ENCODE measurements at places on chromosomes 5 and 9.

GRCh38 chr5:151662805-151663204 lies 23.9 kb downstream of the SPARC start:
- no peak for DNase-seq

GRCh38 chr5:140043508-140043872 lies 391 bp upstream of the NRG2 start:
- DNase-seq, result peak; percentile 2

DNA sequence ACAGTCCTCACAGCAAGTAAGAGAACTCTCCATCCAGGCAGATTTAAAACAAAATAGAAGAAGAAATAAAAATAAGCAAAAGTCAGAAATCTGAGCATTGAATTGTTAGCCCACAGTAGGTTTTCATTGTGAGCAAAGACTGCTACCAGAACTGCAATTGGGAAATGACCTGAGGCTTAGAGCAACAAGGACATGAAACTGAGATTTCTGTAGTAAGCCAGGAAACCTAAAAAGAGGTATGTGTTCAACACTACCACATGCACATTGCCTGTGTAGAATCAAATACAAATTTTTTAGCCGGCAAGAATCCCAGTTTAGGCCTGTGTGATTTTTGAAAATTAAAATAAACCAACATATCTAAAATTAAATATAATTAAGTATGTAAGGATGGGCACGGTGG lies 928.4 kb upstream of the WWC1 start:
- no peak for DNase-seq

- peak; percentile 71 for DNase-seq
These were observed 2.6 kb upstream of the RFX3 start for GRCh38 chr9:3528451-3528850.

GRCh38 chr5:166551384-166551783 lies 1740.1 kb upstream of the WWC1 start:
- no peak for DNase-seq

DNA sequence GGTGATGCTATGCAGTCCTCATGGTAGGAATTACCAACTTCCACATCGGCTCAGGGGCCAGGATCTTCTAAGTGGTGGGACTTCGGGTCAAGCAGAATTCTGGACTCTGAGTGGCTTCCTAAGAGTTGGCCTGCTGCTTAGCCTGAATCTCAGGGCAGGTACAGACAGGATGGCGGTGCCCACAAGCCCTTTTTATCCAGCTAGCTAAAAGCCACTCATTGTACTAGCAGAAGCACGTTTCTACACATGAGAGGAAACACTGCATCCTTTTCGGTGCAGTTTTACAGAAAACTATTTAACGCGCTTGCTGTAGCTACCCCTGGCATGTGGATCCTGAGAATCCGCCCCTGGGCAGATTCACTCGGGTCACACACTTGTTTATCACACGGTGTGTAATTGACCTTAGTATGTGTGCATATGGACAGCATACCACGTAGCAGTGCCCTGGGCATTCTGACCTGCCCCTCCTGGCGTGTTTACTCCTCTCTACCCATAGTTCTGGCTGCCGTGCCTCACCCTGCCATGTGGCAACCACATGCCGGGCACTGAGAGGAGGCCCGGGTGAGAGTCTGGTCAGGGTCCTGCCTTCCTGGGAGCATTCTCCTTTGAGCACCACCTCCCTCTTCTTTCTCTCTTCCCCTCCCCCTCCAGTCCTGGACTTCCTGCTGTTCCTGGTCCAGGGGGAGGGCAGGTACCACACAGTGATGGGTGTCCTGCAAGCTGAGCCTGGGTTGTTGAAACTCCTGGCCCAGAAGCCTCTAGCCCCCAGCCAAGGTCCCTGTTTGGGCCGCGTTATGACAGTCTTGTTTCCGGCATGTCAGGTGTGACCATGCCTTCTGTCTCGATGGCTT lies 65.9 kb downstream of the DAB2IP start:
- DNase-seq, result no peak

GRCh38 chr9:129550199-129550839 lies 70.6 kb downstream of the C9orf50 start:
- DNase-seq, result no peak

DNA sequence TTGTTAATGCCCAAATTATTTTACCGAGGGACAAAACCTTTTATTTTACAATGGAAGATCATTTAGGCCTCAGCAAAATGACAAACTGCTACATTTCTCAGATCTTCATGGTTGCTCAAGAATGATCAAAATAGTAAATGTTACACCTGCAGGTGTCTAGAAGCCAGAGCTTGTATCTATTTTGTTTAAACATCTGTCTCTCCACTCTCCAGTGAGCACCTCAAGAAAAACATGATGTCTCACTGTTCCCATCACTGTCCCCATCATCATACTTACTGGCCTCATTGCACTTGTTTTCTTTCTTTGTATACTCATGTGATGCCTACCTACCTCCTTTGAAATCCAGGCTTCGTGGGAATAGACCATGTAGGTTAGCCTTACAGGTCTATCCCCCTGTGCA lies 149.6 kb downstream of the TTLL11 start:
- no peak for DNase-seq

- no peak for DNase-seq
These were observed 138.8 kb downstream of the GRIA1 start for GRCh38 chr5:153629027-153629895.

DNA sequence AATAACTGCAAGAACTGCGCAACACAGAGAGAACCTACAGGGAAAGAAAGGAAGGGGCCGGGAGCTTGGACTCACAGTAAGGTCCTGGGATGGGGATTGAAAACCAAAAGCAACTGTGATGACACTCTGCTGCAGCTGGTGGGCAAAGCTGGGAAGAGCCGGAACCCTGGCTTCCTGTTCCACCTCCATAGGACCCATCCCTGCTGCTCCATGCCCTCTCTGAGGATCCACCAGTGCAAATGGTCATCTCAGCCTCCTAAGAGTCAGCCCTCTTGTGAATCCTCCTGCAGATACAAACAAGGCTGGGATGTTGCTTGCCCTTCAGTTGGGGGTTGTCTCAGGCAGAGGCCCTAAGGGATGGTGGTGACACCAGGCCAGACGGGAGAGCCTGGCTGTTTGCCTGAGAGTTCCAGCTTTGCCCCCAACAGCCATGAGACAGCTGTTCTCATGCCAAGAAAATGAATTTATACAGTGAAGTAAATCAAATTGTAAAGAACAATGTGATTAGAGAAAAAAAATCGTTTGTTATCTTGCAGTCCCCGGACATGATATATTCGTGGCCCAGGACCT lies 90.8 kb downstream of the TENT4A start:
- DNase-seq, result no peak

DNA sequence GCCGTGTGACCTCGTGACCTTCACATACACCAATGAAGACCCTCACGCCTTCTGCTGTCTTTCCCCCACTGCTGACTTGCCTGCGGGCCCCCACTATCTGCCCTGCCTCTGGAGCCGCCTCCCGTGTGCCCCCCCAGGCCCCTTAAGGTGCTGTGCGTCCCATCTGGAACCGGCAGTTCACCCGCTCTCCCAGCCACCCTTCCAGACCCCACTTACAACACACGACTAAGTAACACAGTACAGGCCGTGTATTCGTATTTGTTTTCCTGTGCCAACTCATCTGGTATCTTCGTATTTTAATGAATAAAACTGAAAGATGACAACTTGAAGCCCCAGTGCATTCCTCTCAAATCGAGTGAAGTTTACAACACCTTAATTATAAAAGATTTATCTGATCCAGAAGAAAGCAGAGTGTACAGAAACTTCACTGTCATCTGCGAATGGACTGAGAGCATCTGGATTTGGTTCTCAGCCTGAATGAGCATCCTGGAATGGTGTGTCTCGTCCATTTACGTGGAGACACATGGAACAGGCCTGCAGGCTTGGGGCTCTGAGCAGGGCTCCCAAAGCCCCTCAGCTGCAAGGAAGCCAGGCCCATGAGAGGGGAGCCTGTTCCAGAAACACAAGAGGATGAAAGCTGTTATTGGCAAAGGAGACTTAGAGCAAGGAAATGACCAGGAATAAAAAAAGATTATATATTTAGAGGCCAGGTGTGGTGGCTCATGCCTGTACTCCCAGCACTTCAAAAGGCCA lies 21.9 kb upstream of the TERT start:
- DNase-seq, result no peak

DNA sequence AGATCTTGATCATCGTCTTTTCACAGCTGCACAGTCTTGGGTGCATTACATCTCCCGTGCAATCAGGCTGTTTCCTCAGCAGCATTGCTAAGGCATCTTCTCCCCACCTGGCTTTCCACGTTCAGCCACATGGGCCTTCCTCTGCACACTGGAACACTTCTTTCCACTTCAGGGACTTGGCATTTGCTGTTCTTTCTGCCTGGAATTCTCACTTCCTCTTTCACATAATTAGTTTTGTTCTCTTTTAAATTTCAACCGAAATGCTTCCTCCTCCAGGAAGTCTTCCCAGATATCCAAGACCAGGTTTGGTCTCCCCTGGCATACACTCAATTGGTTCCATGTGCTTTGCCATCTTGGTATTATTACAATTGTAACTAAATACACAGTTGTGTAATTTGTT lies 43.8 kb downstream of the WHRN start:
- no peak for DNase-seq

GRCh38 chr5:109853377-109853776 lies 163.7 kb downstream of the MAN2A1 start:
- DNase-seq, result no peak
